ENCODE measurements at places on chromosomes 7 and 10. TPM values are rescaled to one million over a fixed set of nuclear protein-coding genes. Genes with fewer than 3 reads are reported as not detected.

DNA sequence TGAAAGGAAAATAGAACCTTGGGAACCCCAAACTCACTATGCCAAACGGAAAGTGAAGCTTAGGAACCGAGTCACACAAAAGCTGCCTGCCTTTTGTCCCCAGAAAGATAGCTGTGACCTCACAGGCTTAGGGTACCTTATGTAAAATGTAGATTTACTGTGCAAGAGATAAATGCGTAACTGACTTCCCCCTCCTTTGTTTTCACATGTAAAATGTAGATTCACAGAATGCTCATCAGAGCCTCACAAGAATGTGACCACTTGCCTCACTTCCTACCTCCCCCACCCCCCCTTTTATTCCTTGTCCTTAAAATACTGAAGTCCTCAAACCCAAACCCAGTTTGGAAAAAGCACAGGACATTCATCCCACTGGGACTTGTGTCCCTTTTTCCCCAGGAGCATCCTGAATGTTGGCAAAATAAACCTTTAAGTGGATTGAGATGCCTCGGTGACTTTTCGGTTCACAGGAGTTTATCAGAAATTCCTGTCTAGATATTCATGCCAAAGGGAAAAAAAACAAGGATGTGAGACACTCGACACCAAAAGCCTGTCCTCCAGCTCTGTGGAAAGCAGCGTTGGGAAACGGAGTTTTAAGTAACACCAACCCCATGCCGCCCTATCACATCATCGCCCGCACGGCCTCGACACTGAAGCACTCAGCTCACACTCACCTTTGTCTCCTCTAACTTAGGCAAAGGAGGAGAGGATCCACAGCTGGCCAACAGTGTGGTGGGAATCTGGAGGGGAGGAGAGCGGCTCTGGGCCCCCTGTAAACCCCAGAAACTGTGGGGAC, 45.9 kb downstream of the SVIL start:
- peak; percentile 68 for DNase-seq

Gene SLC26A5
- not detected for polyA plus RNA-seq

Gene CROT
- 11.1 TPM for polyA plus RNA-seq

Gene MSS51
- polyA plus RNA-seq: 0.28 TPM

DNA sequence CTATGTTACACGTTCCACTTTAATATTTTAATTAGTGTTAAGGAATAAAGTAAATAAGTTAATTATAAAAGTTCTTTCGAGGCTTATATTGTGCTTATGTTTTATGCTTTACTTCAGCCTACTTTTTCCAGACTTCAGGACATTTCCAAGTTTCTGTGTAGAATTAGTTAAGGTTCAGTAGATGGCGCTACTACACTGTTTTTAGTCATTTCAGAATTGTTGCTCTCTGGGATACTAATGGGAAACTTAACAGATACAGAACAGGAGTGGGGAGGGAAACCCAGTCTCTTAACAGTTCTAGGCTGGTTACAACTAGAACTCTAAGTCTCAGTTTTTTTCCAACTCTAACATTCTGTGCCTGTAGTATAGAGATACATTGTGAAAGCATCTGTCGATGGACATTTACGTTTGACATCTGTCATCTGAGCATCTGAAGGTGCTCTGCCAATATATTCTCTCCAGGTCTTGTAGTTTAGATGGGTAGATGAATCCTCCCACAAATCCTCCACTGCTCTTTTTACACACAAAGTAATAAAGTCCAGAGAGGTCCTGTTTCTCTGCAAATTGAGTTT, 56.8 kb upstream of the FAM171A1 start:
- peak; percentile 68 for DNase-seq
